ENCODE measurements at places on chromosomes 16 and 17.

- no peak for DNase-seq
Observed at GRCh38 chr17:4199818-4200402, 56.9 kb downstream of the CYB5D2 start.

DNA sequence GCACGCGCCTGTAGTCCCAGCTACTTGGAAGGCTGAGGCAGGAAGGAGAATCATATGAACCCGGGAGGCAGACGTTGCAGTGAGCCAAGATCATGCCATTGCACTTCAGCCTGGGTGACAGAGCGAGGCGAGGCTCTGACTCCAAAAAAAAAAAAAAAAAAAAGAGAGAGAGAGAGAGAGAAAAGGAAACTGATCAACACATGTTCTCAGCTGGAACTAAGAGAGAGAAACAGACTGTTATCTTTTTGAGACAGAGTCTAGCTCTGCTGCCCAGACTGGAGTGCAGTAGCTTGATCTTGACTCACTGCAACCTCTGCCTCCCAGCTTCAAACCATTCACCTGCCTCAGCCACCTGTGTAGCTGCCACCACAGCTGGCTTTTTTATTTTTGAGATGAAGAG is 60.4 kb downstream of the STH start:
- DNase-seq, result no peak

DNA sequence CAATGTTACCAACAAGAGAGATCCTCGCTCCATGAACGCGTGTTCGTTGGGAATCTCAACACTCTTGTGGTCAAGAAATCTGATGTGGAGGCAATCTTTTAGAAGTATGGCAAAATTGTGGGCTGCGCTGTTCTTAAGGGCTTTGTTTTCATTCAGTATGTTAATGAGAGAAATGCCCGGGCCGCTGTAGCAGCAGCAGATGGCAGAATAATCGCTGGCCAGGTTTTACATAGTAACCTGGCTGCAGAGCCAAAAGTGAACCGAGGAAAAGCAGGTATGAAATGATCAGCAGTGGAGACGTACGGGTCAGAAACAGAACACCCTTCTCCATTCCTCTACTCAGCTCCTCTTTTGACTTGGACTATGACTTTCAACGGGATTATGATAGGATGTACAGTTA is 13.3 kb downstream of the SOCS1 start:
- DNase-seq, result no peak

GRCh38 chr16:14957576-14958322 is 17.1 kb upstream of the PDXDC1 start:
- DNase-seq, result no peak

- DNase-seq, result no peak
Observed at GRCh38 chr16:82643936-82644630, 17.3 kb downstream of the CDH13 start.

All from activated T-helper 9 cell treated with anti-CD3 and anti-CD28 coated beads, Interleukin-2, amount 50 U/mL, for 16 hours (primary cell).